Cardiac fibroblast (primary cell): ENCODE measurements at places on chromosomes 2 and 18.

DNA sequence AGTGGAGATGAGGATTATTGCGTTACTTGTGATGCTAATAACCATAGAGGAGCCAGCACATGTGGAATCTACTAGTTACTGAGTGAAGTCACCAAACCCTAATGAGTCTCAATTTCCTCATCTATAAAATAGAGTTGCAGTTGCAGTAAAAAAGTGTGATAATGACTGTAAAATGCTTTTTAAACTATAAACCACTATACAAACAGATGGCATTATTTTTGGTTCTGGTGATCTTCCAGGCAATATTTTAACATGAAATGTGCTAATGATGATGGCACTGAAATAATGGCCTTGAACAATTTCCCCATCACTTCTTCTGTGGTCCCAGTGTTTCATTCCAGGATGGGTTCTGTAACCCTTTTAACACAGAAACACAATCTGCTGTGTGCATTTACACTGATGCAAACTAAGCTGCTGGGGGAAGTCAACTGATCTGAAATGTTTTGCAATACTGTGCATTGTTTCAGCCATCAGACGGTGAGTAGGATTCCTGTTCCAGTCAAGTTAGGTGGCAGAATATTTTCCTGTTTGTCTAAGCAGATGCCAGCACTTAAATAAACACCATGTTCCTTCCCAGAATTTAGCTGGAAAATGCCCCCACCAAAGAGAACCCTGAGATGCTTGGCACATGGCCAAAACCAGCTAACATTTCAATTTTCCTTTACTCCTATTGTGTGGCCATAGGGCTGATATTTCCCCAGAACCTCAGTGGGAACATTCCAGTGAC is 52.6 kb downstream of the TACR1 start:
- peak; percentile 93 for DNase-seq

GRCh38 chr2:128442053-128442751 is 123.5 kb upstream of the HS6ST1 start:
- DNase-seq, result no peak

DNA sequence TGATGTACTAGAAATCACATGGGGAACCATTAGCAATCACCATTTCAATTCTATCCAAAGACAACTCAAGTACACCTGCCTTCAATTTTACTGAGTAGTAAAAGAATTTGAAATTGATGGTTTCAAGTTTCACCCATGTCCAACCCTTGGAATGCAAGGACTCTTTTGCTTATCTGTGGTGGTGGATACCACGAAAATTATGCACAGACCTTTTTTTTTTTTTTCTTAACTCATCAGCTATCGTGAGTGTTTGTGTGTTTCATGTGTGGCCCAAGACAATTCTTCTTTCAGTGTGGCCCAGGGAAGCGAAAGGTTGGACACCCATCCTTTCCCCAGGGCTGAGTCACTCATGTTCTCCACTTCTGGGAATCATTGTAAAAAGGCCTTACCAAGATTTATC is 23.1 kb downstream of the ID2 start:
- no peak for DNase-seq

DNA sequence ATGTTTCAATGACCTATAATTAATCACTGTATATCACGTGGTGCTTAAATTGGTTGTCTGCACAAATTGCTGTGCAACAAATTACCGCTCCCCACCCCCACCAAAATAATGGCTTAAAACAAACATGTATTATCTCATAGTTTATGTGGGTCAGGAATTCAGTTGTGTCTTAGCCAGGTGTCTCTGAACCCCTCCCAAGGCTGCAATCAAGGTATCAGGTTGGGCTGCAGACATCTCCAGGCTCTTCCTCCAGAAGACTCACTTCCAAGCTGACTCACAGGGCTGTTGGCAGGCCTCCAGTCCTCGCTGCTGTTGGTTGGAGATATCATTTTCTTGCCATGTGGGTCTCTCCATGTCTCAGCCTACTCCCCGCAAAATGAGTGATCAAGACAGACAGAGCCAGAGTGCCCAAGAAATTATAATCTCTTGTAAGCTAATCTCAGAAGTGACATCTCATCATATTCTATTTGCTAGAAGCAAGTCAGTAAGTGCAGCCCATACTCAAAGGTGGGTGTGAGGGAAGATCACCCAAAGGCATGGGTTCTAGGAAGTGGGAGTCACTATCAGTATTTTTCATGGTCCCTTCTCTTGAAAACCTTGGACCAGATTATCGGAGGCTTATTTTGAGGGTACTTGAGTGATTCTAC is 38.4 kb downstream of the SPC25 start:
- DNase-seq, result peak; percentile 80

GRCh38 chr2:128300151-128301020 is 18.3 kb downstream of the HS6ST1 start:
- no peak for DNase-seq

GRCh38 chr2:24651643-24652003 is 141.6 kb downstream of the PTRHD1 start:
- DNase-seq, result no peak

GRCh38 chr2:127598711-127599110 is 47.2 kb upstream of the GPR17 start:
- no peak for DNase-seq

DNA sequence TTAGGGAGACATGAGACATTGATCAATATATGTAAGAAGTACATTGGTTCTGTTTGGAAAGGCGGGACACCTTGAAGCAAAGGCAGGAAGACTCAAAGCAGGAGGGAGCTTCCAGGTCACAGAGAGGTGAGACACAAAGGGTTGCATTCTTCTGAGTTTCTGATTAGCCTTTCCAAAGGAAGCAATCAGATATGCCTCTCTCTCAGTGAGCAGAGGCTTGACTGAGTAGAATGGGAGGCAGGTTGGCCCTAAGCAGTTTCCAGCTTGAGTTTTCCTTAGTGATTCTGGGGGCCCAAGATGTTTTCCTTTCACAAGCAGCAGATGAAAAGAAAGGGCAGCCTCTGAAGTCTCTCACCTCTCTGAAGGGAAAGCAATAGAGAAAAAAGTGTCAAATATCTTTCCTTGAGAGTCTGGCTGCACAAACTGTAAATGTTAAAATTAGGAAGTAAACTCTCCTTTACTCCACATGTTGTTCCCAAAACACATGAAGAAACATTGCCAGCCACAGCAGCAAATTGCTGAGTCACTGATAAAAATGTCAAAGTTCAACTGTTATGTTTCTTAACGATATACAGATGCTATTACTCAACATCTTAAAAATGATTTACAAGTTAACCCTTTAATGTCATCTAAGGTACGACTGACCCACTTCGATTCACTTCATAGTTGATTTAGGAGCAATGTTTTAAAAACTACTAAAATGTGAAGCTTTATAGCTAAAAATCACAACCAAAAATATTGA is 40.3 kb downstream of the CYB5A start:
- peak; percentile 76 for DNase-seq

- peak; percentile 60 for DNase-seq
Observed at GRCh38 chr2:112818094-112818902, 18.3 kb downstream of the IL1B start.

DNA sequence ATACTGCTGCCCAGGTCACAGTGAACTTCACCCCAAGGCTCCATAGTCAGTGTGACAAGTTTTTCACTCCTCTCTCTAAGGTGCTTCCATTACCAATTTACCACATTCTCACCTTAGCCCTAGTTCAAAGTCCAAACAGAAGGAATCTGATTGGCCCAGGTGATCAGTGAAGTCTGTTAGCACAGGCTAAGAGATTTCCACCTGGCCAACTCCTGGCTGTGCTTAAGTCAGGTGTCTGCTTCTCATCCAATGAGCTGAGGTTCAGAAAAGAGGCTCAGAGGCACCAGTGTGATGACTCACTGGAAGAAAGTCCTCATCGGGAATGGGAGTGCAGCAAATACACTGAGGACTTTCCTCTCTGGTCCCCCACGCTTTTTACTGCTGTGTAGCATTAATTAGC is 164.4 kb upstream of the MGAT5 start:
- no peak for DNase-seq

DNA sequence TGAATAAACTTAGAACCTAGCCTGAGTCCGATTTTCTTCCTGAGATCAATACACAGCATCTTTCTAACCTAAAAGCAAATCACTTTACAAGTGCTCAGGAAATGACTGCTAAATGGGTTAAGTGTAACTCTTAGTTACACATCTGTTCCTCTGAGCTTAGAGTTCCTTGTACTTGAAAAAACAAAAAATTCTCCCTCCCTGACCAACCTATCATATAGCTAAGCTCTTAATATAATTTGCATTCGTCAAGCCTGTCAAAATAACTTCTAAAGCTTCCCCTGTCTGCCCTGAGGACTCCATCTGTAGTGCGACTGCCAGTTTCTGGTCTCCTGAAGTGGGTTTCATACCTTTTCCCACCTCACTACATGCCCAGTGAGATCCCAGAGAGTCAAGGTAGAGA is 190.4 kb downstream of the NCK2 start:
- no peak for DNase-seq

GRCh38 chr2:24492421-24493279 is 1.6 kb downstream of the NCOA1 start:
- DNase-seq, result peak; percentile 24

- DNase-seq, result no peak
Observed at GRCh38 chr2:75379476-75380210, 180.3 kb upstream of the TACR1 start.

DNA sequence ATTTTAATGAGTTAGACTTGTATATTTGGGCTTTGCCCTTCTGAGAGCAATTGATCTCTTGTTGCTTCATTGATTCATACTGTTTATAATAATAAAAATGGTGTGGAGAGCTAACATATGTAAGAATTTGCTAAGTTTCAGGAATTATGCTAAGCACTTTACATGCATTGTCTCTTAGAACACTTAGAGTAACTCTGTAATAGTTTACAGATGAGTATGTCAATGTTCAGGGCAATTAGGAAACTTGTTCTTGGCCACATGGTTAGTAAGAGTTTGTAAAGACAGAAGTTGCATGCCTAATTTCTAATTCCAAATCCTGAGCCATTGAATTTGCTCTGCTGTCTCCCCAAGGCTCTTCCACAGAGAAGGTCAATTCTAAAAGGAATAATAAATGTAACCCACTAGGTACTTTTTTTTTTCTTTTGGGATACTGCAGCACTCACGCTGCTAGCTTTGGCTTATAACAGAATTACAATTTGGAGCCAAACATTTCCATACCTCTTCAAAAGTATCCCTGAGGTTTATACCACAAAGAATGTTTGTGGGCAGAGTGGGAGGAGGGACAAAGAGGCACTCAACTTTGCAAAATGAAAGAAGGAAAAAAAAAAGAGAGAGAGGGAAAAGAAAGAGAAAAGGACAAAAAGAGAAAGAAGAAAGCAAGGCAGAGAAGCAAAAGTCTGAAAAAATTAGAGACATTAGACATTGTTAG is 232.4 kb downstream of the CALCRL start:
- no peak for DNase-seq

GRCh38 chr2:228649447-228649846 is 468.0 kb upstream of the SPHKAP start:
- no peak for DNase-seq

GRCh38 chr2:23418056-23418455 is 33.1 kb downstream of the KLHL29 start:
- no peak for DNase-seq

GRCh38 chr2:213885485-213885884 is 525.4 kb upstream of the VWC2L start:
- DNase-seq, result no peak

- DNase-seq, result no peak
Observed at GRCh38 chr2:146817613-146818012, 1027.2 kb upstream of the ACVR2A start.

- DNase-seq, result no peak
Observed at GRCh38 chr18:9290156-9290555, 44.4 kb upstream of the TWSG1 start.

GRCh38 chr18:70420146-70420898 is 131.5 kb downstream of the SOCS6 start:
- DNase-seq, result peak; percentile 89

- peak; percentile 92 for DNase-seq
Observed at GRCh38 chr2:216034065-216034464, 20.7 kb upstream of the MREG start.

- no peak for DNase-seq
Observed at GRCh38 chr2:66789741-66790140, 354.8 kb downstream of the MEIS1 start.

DNA sequence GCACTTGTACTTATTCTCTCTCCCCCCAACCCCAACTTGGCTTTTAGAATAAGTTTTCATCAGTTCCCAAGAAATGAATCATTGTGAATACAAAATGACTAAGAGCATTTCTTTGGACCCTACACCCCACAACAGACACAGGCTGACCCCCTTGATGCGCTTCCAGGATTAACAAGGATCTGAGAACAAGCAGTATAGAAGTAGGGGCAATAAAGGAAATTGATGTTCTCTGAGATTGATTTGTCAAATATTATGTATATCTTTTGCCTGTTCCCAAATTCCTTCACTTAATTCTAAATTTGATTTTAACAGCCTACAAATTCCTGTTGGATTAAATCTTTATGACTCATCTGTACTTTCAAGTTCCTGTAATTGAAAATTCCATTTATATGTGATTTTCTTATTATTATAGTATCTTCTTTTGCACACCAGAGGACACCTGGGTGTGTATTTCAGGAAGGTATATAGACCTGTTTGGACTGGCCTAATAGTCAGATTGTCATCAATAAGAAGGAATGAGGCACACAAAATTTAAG is 10.2 kb upstream of the PTPN4 start:
- DNase-seq, result peak; percentile 63

DNA sequence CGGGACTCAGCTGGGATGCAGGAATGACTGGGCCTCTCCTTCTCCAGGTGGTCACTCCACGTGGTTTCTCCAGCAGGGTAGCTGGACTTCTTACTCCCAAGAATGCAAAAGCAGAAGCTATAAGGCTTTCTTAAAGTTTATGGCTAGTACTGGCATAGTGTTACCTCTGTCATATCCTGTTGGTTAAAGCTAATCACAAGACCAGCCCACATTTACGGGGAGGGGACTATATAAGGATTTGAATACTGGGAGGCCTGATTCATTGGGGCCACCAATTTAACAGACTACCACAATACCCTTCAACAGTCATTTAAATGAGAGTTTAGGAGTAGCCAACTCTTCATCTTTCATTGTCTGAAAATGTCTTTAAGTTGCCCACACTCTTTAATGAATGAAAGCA is 94.4 kb upstream of the TSPYL6 start:
- DNase-seq, result no peak

GRCh38 chr2:173136067-173136466 is 60.4 kb downstream of the MAP3K20 start:
- DNase-seq, result no peak
